Mammary epithelial cell (primary cell): ENCODE measurements at places on chromosomes 12 and 14.
A peak's percentile ranks its signal among the peaks of the same experiment; 100 is the strongest.

- DNase-seq, result no peak
These were observed 85.4 kb downstream of the NCOR2 start for GRCh38 chr12:124481772-124482566.

- no peak for DNase-seq
These were observed 23.5 kb downstream of the NOC4L start for GRCh38 chr12:132167611-132168310.

- no peak for DNase-seq
These were observed 20.6 kb upstream of the PCNX1 start for GRCh38 chr14:70886421-70887206.

DNA sequence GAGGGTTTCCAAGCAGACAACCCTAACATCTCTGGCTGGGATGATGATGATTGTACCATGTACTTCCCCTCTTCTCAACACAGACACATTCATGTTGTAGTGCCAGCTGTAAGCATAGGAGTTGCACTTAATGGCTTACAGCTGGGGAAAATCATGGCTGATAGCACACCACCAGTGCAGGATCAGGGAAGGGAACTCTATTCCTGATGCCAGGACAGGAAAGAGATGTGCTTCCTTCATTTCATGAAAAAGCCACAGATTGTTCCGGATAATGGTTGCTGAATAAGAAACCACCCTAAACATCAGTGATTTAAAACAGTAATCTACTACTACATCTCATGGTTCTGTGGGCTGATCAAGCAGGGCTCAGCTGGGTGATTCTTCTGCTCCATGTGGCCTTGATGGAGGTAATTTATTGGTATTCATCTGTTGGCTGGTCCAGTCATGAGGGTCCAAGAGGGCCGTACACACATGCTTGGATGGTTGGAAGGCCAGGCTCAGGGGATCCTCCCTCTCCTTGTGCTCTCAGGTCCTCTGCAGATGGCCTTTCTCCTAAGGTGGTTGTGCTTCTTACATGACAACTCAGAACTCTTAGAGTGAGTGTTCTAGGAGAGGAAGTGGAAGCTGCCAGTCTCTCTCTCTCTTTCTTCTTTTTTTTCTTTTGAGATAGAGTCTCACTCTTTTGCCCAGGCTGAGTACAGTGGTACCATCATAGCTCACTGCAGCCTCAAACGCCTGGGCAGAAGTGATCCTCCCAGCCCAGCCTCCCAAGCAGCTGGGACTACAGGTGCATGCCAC, 16.5 kb downstream of the TRAF3 start:
- DNase-seq, result no peak

- DNase-seq, result no peak
These were observed 30.4 kb downstream of the HEATR5A start for GRCh38 chr14:31389946-31390345.

- no peak for DNase-seq
These were observed 72.1 kb upstream of the RTL1 start for GRCh38 chr14:100975671-100976070.

DNA sequence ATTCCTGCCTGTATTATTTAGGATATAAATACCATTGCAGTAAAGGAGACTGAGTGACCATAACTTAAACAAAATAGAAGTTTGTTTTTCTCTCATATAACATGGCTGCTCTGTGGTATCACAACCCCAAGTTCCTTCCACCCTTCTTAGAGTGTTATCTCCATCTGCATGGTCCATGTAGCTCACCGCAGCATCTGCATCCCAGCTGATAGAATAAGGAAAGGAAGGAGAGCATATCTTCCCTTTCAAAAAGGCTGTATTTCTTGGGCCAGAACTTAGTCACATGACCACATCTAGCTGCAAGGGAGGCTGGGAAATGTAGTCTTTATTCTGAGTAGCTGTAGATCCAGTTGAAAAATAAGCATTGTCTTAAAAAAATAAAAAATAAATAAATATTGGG, 184.8 kb upstream of the NUDT4 start:
- no peak for DNase-seq

DNA sequence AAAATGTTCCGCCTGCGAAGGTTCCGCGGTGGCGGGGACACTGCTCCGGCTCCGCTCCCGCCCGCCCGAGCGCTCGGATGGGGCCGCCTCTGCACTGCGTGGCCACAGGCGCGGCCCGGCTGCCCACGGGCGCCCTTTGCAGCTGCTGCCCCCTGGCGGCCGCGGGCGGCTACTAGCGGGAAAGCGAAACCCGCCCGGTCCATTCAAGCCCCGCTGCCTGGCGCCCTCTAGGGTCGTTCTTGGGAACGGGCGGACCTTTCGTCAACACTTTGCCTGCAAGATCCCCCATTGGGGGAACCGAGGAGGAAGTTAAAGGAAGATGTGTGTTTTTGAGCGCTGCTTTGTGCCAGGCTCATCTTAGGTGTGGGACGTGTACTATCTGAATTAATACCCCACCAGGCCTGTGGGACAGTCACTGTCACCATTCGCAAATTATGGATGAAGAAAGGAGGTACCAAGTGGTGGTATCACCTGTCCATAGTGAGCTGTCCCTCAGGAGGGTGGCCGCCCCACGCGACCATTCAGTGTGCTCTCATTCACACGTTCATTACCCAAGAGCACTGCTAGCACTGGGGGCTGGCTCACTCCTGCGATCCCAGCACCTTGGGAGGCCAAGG, 19.4 kb downstream of the GPR132 start:
- peak; percentile 59 for DNase-seq

DNA sequence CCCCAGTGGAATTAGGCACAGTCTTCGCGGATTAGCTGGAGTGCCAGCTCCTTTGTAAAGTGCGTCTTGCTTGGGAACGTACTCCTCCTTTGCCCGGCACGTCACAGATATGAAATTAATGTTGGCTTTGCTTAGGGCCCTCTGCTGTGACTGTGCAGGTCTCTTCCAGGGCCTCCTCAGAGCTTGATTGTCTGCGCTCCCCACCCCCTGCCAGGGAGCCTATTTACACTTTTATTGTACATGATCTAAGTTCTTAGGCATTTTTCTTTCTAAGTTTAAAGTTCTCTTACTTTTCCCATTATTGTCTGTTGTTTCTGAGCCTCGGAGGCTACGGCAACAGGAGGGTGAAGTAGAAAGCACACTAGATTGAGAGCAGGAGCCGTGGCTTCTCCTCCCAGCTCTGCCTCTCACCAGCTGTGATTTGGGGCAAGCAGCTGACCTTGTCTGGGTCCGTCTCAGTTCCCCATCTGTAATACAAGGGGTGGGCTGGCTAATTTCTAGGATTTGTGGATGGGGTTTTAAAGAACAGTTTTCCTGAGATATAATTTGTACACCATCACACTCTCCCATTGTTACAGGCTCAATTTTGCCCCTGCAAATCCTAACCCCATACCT, 81.8 kb downstream of the TSPAN9 start:
- no peak for DNase-seq

GRCh38 chr14:51651388-51652167, at the start of gene FRMD6:
Gene FRMD6 (plus strand): TSS chr14:51651910. CDS start chr14:51689837, 37,927 bp downstream.
- peak; percentile 88 for DNase-seq

DNA sequence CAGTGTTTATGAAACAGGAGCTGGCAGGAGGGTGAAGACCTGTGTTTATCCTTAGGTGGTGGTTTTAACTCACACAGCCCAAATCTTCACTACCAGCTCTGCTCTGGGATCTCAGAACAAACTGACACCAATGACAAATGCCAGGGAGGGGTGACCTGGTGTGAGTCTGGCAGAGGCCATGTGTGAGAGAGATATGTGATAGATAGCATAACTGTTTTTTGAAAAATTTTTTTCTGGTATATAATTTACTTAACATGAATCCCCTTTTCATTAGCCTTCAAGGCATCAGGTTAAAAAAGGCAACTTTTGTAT, 51.5 kb downstream of the SLC38A4 start:
- DNase-seq, result no peak

GRCh38 chr12:71786829-71787228, 32.2 kb downstream of the RAB21 start:
- DNase-seq, result no peak

GRCh38 chr14:99093532-99094517, 178.2 kb downstream of the BCL11B start:
- DNase-seq, result no peak

DNA sequence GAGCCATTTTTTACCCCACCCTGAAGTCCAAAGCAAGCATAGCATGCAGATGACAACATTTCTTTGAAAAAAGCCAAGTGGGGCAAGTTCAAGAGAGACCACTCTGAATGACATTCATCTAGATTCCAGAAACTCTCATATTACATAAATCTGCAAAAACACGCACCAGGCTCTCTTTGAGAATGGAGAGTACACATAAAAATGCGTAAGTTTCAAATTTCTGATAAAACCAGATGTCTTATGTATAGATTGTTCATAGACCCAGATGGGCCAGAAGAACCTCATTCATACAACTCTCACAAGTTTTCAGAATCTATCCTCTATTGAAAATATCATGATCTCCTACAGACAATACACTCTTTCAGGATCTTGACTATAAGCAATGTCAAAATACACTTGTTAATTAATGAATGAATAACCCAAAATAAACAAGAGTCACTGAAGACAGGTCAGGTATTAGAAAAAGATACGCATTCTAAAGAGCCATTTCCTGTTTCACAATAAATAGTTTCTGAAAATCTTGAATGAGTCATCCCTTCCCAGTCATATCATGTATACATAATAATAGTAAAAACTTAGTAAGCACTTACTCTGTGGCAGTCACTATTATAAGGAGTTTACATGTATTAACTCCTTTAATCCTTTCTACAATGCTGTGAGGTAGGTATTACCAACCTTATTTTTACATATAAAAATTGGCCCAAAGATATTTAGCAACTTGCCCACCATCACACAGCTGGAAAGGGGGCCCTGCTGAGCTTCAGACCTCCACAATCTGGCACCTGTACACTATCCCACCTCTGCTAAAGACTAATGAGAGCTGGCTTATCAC, 72.0 kb downstream of the PPP2R5E start:
- DNase-seq, result peak; percentile 84

DNA sequence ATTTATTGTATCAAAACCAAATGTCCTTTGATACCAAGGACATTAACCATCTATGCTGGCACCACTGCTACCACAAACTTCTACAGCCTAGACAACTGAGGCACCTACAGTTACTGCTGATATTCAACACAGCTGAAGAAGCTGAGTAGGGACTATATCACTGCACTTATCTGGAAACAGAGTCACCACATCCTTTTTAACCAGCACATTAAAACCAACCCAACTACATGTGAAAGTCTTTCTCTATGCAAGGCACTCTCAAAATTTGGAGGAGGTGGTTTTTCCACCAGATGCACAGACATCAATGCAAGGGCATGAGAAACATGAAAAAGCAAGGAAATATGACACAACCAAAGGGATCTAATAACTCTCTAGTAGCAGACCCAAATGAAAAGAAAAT, 7.7 kb upstream of the SFSWAP start:
- DNase-seq, result no peak

GRCh38 chr14:68079941-68080697, 260.5 kb downstream of the RAD51B start:
- DNase-seq, result no peak

GRCh38 chr14:99248761-99249171, 23.2 kb downstream of the BCL11B start:
- no peak for DNase-seq

DNA sequence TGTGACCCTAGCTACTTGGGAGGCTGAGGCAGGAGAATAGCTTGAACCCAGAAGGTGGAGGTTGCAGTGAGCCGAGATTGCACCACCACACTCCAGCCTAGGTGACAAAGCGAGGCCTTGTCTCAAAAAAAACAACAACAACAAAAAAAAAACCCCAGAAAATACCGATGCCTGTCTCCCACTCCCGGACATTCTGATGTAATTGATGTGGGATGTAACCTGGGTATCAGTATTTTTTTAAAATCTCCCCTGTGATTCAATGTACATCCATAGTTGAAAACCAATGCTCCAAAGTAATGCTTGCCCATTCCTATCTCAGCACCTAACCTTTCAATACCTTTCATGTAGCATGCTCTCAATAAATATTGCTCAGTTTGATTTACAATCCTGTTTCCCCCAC, 11.7 kb upstream of the TMED10 start:
- no peak for DNase-seq

DNA sequence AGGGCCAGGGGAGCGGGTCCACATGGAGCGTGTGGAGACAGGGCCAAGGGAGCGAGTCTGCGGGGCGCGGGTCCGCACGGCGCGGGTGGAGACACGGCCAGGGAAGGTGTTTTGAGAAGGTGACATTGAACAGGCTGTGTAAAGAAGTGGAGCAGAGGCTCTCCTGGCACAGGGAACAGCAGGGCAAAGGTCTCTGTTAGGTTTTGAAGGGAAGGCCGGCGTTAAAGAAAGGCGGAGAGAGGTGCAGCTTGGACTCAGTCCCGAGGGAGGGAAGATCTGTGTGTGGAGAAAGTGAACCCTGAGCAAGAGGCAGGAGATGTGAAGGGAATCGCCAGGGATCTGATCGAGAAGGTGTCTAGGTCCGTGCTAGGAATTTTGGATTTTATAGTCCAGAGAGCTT, 1.8 kb downstream of the PXMP2 start:
- DNase-seq, result no peak
